ENCODE measurements at places on chromosomes 2 and 18. TPM values are rescaled to one million over a fixed set of nuclear protein-coding genes. Genes with fewer than 3 reads are reported as not detected.

DNA sequence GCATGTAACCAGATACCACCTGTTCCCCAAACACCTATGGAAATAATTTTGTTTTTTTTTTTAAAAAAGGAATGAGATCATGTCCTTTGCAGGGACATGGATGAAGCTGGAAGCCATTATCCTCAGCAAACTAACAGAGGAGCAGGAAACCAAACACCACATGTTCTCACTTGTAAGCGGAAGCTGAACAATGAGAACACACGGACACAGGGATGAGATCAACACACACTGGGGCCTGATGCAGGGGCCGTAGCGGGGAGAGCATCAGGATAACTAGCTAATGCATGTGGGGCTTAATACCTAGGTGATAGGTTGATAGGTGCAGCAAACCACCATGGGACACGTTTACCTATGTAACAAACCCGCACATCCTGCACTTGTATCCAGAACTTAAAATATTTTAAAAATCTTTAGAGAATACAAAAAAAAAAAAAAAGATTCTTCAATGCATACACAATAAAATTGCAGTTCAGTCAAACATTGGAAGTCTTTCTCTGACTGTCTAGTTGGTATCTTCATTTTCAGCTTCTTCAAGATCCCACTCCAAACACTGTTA, 11.6 kb upstream of the CASP10 start:
- no peak for DNase-seq

KANSL3 gene
- total RNA-seq, result 31.8 TPM

DNA sequence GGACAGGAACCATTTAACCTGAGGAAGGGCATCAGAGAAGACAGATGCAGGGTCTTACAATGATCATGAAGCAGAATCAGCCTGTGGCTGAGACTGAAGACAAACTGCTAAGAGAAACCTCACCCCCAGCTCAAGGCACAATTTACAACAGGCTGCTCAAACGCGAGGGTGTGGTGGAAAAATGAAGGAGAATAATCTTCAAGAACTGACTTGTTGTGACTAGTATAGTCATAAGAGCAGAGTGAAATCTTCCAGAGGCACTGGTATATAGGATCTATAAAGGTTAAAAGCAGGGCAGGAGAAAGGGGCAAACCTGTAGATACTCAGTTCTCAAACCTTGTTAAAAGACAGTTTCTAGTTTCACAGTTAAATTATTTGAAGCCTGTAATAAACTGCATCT, 1155.8 kb upstream of the TMEFF2 start:
- no peak for DNase-seq

DNA sequence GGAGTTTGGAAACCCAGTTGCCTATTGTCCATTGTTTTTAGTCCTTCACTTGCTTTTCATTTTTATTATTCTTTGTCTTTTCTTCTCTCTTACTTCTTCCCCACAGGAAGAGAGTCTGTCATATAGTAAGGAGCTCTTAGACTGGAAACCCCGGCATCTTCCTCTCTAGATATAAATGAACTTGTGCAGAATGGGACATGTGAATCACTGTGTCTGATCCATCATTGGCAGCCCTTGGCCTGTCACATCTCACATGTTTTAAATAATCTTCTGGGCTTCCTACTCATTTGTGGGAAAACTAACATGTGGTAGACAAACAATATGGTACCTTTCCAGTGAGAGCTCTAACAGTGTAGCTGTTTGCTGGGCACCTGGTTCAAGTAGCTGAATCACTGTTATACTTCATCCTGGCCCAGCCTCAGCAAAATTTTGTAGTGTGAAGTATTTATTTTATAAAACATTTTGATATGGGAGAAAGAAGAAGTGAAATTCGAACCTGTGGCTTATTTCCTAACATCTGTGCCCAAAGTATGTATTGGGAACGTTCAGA, 112.8 kb downstream of the PHLPP1 start:
- no peak for DNase-seq

DNA sequence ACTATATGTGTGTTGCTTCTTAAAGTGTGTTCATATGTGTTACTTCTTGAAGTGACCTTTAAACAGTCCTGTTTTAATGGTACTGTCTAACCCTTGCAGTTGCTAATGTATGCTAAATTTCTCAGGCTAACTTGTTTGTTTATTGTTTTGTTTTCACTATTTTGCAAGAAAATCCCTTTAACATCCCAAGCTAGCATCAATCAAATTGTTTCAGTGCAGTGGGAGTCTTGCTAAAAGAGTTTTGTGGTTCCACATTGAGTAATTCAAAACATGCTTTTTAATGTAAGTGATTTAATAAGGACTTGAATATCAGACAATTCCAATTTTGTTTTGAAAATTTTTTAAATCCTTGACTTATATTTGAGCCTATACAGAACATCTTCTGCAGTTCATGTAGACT, 3.6 kb downstream of the SH3RF3 start:
- DNase-seq, result no peak

DNA sequence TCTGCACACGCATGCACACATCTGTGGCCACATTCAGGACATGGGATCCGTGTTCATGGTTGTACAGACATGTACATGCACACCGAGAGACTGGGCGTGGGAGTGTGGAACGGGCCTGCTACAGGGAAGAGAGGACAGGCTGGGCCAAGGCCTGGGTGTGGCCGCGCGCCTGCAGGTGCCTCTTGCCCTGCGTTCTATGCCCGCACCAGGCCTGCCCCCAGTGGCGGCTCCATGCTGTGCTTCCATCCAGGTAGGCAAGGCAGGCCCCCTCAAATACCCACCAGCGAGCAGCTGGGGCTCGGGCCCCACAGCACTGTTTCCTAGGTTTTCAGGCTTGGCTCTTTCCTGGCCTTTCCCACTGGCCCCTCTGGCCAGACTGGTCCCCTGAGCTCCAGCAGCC, 15.5 kb upstream of the PTMA start:
- no peak for DNase-seq

DNA sequence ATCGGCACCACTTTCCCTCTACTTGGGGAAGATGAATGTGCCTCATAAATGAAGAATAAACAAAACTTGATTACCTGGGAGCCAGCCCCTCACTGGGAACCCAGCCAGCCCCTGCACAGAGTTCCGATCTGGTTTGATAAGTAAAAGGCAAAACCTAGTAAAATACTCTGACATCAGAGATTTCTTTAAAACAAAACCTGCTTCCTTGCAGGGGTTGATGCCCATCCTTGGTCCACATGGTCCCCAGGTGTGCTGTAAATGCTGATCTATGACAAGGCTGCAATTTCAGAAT, 218.8 kb upstream of the APCDD1 start:
- DNase-seq, result no peak

DNA sequence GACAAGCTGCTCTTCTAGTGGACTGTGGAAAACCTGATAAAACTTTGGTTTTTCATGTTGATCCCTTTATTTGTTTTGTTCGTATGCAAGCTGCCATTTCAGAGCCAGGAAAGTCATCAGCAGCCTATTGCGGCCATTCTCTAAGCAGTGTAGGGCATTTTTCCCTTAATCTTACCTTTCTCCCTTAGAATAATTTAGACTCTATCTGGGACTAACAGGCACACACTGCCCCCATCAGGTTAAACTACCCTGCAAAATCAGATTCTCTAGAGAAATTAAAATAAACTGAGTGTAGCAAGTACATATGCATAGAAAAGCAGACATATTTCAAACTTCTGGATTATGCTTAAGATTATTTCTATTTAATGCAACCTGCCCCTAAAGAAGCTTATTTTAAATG, 347.5 kb downstream of the METTL4 start:
- DNase-seq, result peak; percentile 35

SDC1 gene
- total RNA-seq, result 44.7 TPM

PIGN gene
- 28.8 TPM for total RNA-seq

- no peak for DNase-seq
Observed at GRCh38 chr2:71611781-71612527, 158.6 kb downstream of the DYSF start.
